Stimulated activated CD8-positive, alpha-beta memory T cell treated with anti-CD3 and anti-CD28 coated beads, Interleukin-15, amount 100 ng/mL, for 1 hour (primary cell): ENCODE measurements at places on chromosomes 3 and 15.

GRCh38 chr3:114712728-114713492 is 419.1 kb downstream of the TIGIT start:
- no peak for DNase-seq

DNA sequence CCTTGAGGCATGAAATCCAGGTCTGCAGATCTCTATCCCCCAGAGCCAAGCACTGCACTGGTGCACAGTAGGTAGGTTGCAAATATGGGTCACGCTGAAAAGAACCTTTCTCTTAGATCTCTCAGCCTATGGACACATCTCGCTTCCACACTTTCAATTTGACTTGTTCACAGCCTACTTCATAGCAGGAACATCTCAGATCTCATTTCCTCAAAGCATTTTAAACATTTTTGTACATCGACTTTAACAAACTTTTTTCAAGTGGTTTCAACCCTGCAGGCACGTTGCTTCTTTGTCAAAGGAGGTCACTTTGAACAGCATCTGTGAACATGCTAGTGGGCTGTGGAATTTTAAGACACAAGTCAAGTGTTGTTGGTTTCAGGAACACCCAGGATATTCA is 76.0 kb downstream of the SLC12A8 start:
- no peak for DNase-seq

GRCh38 chr15:87902772-87903426 is 353.6 kb downstream of the NTRK3 start:
- DNase-seq = no peak

DNA sequence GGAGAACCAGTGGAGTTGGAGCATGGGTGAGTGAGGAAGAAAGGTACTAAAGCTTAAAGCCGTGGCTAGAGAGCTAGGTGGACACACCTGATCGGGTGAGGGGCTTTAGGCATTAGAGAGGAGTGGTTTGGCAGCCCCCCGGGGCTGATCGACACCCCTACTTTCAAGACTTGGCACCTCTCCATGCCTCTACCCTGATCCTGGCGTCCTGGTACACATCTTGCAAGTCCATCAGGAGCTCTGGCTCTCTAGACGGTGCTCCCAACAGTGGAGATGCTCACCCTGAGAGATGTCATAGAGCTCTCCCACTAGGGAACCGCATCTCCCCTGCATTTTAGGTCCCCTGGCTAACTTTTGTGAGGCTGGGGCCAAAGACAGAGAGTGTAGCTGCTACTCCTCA is 98.1 kb downstream of the XXYLT1 start:
- no peak for DNase-seq

- DNase-seq = no peak
Measured at GRCh38 chr3:28982906-28983305, 298.0 kb upstream of the RBMS3 start.

DNA sequence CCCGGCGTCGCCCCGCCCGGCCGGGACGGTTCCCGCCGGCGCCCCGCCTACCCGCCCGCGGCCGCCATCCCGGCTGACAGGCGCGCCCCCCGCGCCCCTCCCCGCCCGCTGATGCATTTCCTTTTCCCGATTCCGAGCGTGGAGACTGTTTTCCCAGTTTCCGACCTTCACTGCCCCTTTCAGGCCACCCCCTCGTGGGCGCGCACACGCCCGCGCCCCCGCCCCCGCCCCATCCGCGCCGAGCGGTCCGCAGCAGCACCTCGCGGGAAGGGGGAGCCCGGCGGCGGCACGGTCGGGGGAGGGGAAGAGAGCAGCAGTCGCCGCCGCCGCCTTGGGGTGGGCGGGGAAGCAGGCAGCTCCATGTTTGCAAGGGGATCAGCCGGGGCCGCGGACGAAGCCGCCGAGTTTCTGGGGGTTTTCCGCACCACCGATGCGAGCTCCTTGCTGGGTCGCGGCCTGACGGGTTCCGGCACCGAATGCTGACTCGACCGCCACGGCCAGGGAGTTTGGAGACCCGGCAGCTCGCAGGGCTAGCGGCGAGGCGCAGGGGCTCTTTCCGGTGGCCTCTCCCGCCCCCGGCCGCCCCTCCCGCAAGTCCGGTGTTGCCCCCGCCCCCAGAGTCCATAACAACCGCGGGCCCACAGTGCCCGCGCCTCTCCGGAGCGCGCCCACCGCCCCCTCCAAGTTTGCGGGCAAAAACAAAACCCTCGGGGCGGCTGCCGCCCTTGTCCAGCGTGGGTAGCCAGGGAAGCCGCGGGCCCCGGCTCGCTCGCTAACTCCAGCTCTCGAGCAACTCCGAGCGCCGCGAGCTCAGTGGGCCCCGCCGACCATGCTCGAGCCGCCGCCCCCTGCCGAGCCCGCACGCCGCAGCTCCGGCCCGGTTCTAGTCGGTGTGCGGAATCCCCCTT is 3.2 kb upstream of the SIN3A start:
- peak; percentile 52 for DNase-seq

DNA sequence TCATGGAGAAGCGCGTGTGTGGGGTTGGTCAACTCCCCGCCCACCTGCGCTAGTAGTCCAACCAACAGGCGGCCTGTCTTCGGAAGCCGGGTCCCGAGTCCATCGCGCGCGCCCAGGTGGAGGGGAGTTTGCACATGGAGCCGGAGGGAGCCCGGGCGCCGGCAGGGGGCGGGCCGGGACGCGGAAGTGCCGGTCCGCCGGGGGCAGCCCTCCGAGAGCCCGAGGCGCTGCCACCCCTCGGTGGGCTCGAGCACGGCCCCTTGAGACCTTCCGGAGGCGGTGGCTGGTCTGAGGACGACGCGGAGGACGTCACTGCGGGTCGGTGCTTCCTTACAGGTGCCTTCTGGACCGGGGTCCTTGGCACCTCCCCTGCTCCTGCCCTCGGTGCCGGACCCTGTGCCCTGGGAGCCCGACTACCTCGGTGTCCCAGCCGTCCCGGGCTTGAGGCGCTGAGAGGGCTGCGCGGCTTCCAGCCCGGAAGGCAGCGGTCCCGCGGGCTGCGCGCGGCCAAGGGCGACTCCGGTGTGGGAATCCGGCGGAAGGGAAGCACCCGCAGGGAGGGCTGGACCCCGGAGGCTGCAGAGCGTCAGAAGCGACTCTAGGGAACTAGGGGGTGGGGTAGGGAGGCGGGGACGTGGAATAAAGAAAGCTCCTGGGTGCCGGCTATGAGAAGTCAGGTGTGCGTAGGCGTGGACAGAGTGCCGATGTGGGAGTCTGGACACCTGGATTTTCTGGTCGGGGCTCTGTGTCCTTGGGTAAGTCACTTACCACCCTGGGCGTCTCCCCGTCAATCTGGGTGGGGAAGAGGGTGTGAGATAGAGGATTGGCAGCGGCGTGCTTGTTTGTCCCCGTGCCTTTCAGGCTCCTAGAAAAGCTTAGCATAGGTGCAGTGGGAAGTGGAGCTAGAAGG is 212.3 kb downstream of the FGF12 start:
- no peak for DNase-seq

DNA sequence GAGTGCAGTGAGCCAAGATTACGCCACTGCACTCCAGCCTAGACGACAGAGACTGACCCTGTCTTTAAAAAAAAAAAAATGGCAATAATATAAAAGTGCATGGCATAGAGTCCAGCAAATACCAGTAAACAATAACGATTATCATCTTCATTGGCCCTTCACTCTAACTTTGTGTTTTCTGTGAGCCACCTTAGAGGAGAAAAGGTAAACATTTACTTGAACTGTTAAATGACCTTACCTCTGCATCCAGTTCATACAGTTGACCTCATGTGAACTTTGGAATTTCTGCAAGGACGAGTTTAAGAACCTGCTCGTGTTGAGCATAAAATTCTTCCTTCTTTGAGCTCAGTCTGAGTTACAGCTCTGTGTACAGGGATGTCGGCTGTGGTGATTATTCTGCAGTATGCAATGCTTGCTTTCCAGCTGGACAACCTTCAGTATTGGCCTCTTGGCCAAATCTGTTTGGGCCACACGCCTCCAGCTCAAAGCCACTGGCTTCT is 56.6 kb downstream of the RLBP1 start:
- no peak for DNase-seq

DNA sequence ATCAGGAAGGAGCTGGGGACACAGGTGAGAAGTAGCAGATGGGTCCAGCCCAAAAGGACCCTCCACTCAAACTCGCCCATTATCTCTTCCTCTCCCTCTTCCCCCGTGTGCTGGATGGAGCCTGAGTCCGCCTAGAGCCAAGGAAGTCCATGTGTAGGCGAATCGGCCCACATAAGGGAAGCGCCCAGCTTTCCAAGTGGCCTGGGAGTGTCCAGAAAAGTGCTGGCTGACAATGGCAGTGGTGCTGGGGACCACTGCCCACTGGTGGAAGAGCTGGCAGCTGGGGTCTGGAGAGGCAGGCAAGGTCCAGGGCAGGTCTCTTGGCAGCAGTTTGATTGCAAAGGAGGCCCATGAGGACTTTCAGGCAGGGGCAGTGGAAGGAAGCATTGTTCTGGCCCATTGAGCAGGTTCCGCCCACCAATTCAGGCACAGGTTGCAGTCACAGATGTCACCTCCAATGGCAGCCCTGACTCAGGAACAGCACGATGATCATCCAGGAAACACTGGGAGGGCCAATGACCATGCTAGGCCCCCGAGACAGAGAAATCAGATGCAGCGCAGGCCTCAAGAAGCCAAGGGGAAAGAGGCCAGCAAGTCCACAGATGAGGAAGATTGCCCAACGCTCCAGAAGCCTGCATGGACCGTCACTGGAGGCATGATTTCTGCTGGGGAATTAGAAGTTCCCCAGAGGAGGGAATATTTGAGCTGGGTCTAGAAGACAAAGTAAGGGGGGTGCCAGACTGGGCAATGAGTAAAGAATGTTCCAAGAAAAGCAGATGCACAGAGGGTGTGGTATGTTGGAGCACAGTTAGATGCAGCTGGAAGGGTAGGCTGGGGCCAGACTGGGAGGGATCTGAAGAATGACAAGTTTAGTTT is 3.0 kb downstream of the MFGE8 start:
- DNase-seq = no peak

DNA sequence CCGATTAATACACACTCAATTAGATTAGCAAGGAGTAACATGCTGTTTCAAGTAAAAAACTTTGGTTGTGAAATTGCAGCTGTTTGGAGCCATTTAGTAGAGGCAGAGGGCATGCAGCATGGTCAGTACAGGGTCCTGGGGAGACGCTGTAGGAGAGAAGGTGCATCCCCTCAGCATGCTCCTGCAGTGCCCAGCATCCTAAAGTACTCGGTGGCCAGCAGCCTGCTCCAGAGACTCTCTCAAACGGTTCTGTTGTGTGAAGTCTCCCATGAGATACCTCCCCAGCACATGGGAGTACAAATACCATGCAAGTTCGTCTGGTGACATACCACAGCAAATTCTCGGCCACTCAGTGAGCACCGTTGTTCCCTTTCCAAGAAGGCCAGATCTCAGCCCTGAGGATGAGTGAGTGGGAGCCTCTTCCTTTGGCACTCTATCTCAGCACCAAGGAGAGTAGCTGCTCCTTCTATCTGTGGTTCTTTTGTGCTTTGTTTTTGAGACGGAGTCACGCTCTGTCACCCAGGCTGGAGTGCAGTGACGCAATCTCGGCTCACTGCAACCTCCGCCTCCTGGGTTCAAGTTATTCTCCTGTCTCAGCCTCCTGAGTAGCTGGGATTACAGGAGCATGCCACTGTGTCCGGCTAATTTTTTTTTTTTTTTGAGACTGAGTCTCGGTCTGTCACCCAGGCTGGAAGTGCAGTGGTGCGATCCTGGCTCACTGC is 72.7 kb downstream of the TJP1 start:
- no peak for DNase-seq

- no peak for DNase-seq
Measured at GRCh38 chr15:63679588-63679987, 82.4 kb downstream of the FBXL22 start.

GRCh38 chr3:108283006-108283405 is 13.3 kb upstream of the HHLA2 start:
- DNase-seq = no peak

DNA sequence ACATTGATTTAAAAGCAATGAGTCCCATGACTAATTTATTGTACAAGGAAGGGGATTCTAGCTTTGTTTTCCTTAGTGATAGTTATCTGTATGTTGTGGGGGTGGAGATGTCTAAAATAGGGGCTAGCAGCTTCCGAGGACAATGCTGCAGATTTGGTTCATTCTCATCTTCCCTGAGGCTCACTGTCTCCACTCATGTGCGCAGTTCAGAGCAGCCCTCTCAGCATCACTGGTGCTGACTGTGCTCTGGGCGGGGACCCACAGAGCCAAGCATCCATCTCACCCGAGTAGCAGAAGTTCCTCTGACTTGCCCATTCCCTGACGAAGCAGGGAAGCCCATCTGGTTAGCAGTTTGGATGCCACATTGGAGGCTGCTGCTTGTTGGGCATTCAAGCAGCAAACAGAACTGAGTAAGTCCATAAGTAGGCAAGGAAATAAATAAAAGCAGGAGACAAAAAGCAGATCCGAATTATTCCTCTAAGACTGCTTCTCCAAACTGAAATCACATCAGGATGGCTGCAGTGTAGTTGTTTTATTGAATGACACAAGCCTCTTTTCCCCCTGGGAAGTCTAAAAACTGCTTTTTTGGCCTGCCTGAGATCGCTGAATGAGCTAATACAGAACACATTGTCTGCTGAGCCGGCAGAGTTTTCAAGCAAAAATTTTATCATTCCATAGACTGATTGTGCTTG is 27.5 kb downstream of the RARB start:
- DNase-seq = no peak

GRCh38 chr15:99931703-99932603 is 198.7 kb upstream of the LYSMD4 start:
- DNase-seq = no peak

DNA sequence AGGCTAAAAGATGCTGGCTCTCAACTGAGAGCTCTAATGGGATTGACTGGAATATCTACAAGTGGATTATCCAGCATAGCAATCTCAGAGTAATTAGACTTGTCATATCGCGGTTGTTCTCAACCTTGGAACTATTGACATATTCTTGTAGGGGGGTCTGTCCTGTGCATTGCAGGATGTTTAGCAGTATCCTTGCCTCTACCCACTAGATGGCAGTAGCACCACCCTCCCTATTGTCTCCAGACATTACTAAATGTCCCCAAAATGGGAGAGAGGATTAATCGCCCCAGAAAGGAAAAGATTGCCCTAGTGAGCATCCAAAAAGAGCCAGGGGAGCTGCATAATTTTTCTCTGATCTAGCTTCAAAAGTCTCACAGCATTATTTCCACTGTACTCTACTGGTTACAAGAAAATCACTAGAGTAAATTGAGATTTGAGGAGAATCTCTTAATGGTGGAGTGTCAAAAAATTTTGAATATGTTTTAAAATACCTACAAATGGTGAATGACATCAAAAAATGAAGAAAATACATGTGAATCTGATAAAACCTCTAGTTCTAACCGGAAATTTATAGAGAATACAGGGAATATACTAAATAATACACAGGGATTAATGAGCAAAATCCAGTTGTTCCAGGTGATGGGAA is 388.2 kb upstream of the AGTR1 start:
- DNase-seq = no peak
